Uterus (tissue), 4 donors: ENCODE measurements at places on chromosomes 6 and 20.
A peak's percentile ranks its signal among the peaks of the same experiment; 100 is the strongest.

DNA sequence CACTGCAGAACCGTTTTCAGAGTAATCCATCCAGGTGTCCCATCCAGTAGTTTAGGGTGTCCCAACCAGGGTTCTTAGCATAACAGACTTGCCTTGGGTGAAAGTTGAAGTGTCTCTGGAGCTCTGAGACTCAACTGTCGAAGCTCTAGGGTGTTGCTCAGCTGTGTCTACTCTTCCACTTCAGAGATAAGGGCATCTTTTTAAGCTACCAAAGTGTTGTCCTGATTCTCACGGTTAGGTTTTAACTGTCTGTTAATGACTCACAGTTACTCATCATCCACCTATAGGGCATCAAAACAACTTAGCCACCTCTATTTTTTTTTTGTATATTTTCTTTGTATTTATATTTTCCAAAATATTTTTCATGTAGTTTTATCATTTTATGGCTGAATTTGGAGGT is 36.9 kb upstream of the TBX18 start:
- H3K27me3 ChIP-seq: no peaks in the 10 kb centered on the region
- no peak for DNase-seq
- no peak overlapping the region for H3K27ac ChIP-seq
- H3K4me1 ChIP-seq: no peaks in the 10 kb centered on the region

- no peaks in the 10 kb centered on the region for H3K4me1 ChIP-seq
- no peak overlapping the region for H3K27ac ChIP-seq
- no peak for DNase-seq
- no peaks in the 10 kb centered on the region for H3K27me3 ChIP-seq
These were observed 32.7 kb downstream of the CFAP61 start for GRCh38 chr20:20085071-20085470.

DNA sequence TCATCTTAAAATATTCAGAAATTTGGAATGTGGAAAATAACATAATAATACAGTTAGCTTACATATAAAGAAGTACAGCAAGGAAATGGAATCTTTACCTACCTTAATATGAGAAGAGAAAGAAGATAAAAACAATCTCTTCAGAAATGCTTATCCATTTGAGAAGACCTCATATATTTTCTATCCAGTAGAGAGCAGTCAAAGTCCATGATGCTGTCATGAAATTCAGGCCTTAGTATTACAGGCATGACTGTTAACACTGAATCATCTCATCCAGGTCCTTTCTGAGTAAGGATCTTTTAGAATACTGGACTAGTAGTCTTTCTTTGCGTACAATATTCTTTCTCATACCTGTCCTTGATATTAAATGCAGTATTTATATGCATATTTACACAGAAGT is 713.4 kb downstream of the CD109 start:
- H3K4me1 ChIP-seq: no peaks in the 10 kb centered on the region
- H3K36me3 ChIP-seq: no peaks in the 10 kb centered on the region
- H3K4me3 ChIP-seq: no peak overlapping the region
- DNase-seq: no peak
- H3K27ac ChIP-seq: no peak overlapping the region

- no peaks in the 10 kb centered on the region for H3K36me3 ChIP-seq
- no peaks in the 10 kb centered on the region for H3K4me1 ChIP-seq
- no peaks in the 10 kb centered on the region for H3K27me3 ChIP-seq
- H3K4me3 ChIP-seq: no peak overlapping the region
These were observed 259.4 kb upstream of the STXBP5 start for GRCh38 chr6:146944809-146945208.

- H3K27ac ChIP-seq: no peak overlapping the region
- H3K4me1 ChIP-seq: no peaks in the 10 kb centered on the region
- DNase-seq: no peak
These were observed 52.3 kb upstream of the UFL1 start for GRCh38 chr6:96469312-96469711.

DNA sequence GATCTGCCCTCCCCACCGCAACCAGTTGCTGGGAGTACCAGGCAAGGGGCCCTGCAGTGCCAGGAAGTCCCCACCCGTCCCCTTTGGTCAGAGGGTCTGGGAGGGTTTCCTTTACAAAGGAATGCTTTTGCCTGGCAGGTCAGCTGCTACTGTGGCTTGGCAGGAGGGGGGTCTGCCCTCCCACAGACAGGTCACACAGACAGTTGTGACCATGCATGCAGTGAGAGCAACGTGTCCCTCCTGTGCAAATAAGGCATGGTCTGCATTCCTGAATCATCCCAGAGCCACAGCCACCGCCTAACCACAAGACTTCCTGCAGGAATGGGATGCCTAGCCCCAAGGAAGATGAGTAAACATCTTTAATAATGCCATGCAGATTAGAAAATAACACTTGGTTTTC is 439 bp upstream of the F13A1 start:
- peaks cover 4% of the 10 kb centered on the region for H3K27me3 ChIP-seq
- H3K4me1 ChIP-seq: no peaks in the 10 kb centered on the region
- no peak for DNase-seq
- no peak overlapping the region for H3K4me3 ChIP-seq

DNA sequence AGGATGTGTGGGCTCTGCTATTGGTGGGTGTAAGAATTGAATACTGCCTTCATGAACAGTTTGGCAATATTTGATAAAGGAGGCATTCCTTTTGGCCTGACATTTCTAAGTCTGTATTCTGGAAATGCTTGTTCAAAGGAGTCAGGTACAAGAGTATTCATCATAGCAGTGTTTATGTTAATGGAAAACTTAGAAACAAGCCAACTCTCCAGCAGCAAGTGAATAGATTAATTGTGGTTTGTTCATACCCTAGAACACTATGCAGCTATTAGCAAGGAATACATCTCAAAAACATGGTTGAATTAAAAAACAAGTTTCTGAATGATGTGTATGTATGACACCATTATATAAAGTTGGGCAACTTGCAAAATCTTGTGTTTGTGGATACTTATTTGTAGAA is 195.8 kb downstream of the ZFAND3 start:
- DNase-seq: no peak
- H3K36me3 ChIP-seq: no peaks in the 10 kb centered on the region
- no peaks in the 10 kb centered on the region for H3K4me1 ChIP-seq
- H3K27ac ChIP-seq: no peak overlapping the region

DNA sequence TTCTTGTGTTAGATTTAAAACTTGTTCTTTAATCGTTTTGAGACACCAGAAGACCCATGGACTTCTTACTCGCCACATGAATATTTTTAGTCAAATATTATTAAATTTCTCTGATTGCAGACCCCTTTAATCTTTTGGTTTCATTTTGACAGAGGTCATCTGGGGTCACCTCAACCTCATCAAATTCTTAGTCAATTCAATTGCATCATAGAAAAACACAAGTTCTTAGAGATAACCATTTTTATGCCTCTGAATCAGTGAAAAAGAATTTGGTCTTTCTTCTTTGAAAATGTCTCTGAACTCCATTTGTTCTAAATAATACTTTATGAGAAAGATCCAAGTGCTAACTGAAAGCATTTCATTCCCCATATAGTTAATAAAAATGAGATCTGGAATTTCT is 55.2 kb upstream of the CBLN4 start:
- no peak overlapping the region for H3K4me3 ChIP-seq
- H3K4me1 ChIP-seq: no peaks in the 10 kb centered on the region
- no peak for DNase-seq

DNA sequence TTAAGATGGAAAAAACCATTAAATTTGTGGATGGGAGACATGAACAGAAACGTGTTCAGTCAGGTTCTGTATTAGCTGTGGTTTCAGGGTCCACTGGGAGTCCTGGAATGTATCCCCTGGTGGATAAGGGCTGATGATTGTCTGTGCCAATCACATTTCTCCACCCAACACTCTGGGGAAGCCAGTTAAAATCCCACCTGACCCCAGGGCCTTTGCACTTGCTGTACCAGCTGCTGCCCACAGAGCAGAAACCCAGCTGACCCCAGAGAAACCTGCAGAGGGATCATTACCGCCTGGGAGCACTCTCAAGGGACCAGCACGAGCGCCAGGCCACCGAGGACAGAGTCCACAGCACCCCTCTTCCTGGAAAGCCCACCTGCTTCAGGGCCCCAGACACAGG is 260.7 kb downstream of the PREX1 start:
- no peaks in the 10 kb centered on the region for H3K36me3 ChIP-seq
- no peak for DNase-seq
- no peaks in the 10 kb centered on the region for H3K27me3 ChIP-seq
- H3K4me1 ChIP-seq: no peaks in the 10 kb centered on the region
- no peak overlapping the region for H3K4me3 ChIP-seq
- no peak overlapping the region for H3K27ac ChIP-seq

DNA sequence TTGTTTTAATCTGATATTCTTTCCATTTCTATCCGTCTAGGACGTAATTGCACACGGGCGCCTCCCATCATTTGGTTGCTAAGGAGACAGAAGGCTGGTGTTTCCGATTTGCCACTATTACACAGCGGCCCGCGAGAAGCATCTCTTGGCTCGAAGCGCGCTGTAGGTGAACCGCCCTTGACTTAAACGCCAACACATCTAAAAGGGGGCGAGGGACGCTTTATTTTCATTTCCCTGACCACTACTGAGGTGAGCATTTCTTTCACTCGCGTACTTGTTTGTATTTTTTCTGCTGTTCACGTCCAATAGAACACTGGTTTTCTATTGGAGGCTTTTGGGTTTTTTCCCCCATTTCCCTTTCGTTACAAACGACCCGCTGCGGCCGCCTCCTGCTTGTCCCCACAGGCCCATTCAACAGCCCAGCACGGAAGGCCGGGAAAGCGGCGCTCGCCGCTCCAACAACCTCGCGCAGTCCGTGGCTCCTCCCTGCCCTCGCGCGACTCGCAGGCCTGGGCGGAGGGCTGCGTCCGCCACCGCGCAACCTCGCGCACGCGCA is 505 bp upstream of the WRNIP1 start:
- H3K4me1 ChIP-seq: peaks cover 4% of the 10 kb centered on the region
- H3K36me3 ChIP-seq: no peaks in the 10 kb centered on the region
- no peaks in the 10 kb centered on the region for H3K27me3 ChIP-seq
- peak overlapping the region; percentile 37 for H3K4me3 ChIP-seq
- peak overlapping the region; percentile 82 for H3K27ac ChIP-seq

GRCh38 chr20:9506964-9507369 is 7.4 kb upstream of the LAMP5 start:
- H3K4me1 ChIP-seq: no peaks in the 10 kb centered on the region
- no peak overlapping the region for H3K27ac ChIP-seq
- no peaks in the 10 kb centered on the region for H3K27me3 ChIP-seq

DNA sequence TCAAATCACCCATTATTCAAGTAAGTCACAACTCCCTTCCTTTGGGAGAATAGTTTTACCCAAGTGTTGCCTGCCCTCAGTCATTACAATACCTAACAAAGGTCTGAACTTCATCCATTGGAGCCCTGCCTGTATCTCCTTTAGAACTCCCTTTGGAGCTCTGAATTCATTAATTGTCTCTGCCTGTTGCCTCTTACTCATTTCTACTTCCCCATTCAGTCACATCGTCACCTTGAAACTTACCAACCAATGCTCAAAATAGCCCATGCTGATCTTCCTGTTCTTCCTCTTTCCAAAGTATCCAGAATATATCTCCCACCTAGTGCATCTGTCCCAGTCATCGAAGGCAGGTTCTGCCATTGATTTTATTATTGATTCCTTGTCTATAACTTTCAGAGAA is 120.7 kb upstream of the ADGRF1 start:
- no peak for DNase-seq
- H3K27me3 ChIP-seq: no peaks in the 10 kb centered on the region
- H3K4me3 ChIP-seq: no peak overlapping the region
- H3K4me1 ChIP-seq: no peaks in the 10 kb centered on the region

DNA sequence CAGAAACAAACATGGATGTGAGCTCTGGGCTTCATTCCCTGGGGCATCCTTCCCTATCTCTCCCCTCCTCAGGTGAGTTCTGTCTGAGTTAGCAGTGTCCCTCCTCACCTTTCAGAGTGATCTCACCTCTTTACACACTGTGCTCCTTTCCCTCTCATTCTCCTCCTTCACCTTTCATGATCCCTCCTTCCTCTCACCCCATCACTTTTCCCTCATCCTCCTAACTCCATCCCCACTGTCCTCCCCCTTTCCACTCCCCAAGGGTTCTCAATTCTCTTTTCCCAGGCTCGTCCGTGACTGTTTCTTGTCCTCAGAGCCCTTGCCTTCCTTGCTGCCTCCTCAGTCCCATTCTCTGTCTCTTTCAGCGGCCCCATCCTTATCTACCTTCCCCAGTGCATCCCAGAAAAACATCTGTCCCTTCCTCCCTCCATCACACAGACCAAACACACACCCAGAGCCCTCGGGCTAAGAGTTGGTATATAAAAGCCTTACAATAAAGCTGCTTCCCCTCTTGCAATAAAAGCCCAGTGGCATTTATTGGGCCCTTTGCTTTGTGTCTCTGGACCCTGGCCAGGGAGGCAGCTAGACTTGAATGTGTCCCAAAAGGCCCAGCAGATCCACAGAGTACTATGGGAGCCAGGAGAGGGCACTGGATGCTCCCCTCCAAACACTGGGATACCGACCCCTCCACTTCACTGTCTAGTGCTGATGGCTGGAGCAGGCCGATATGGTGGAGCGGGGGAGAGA is 1.9 kb downstream of the RNF39 start:
- DNase-seq: no peak
- peaks cover 20% of the 10 kb centered on the region for H3K27me3 ChIP-seq
- H3K4me1 ChIP-seq: no peaks in the 10 kb centered on the region
- H3K27ac ChIP-seq: no peak overlapping the region

DNA sequence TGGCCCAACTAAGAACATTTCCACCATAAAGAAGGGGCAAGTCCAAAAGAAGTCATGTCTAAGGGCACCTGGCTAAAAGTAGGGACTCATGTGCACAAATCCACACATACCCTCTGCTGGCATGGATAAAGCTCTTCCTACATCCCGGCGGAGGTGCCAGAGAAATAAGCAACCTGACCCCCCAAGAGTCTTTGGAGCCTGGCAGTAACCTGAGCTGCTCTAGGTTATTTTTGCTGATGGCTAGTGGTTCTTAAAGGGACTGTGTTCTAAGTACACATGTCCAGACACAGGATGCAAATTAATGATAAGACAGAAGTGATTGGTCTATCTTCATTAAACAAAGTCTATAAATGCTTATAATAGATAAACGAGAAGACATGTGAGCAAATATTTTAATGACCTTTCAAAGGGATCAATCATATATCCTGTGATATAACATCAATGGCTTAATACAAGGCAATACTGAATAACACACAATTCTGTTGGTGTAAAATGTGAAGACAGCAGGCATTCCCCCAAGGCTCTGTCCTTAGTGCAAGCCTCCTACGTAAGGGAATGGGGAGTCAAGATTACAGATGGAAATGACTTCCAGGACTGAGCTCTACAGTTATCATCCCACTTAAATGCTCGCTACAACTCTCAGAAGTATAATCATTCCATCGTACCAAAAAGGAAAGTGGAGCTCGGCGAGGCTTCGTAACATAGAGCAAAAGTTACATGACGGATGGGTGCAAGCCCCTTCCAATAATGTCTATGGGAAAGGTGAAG is 52.5 kb downstream of the HIVEP2 start:
- H3K27me3 ChIP-seq: no peaks in the 10 kb centered on the region
- no peaks in the 10 kb centered on the region for H3K4me1 ChIP-seq
- no peaks in the 10 kb centered on the region for H3K36me3 ChIP-seq
- no peak overlapping the region for H3K4me3 ChIP-seq
- no peak overlapping the region for H3K27ac ChIP-seq
- DNase-seq: no peak

DNA sequence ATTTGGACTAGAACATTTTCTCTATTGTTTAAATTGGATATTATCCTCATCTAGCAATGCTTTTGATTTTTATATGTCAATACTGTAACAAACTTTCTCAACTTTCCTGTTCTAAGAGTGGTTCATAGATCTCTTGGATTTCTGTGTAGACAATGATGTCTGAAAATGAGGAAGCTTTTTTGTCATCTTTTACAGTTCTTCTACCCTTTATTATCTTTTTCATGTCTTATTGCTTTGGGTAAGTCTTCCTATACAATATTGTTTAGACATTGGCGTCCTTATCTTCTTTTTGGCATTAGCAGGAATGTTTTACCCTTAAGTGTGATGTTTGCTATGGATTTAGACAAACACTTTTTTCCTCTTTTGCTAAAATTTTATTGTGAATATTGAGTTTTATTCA is 91.5 kb upstream of the MTHFD1L start:
- no peaks in the 10 kb centered on the region for H3K4me1 ChIP-seq
- no peak for DNase-seq
- no peaks in the 10 kb centered on the region for H3K36me3 ChIP-seq
- no peak overlapping the region for H3K4me3 ChIP-seq
